Stimulated activated CD4-positive, alpha-beta T cell treated with anti-CD3 and anti-CD28 coated beads, Interleukin-2, amount 100 ng/mL, for 24 hours (primary cell): ENCODE measurements at places on chromosomes 5 and 9.

- no peak for DNase-seq
These were observed 59.5 kb upstream of the PCSK1 start for GRCh38 chr5:96492459-96493047.

GRCh38 chr5:146607659-146608332 lies 91.8 kb upstream of the GPR151 start:
- DNase-seq = no peak

DNA sequence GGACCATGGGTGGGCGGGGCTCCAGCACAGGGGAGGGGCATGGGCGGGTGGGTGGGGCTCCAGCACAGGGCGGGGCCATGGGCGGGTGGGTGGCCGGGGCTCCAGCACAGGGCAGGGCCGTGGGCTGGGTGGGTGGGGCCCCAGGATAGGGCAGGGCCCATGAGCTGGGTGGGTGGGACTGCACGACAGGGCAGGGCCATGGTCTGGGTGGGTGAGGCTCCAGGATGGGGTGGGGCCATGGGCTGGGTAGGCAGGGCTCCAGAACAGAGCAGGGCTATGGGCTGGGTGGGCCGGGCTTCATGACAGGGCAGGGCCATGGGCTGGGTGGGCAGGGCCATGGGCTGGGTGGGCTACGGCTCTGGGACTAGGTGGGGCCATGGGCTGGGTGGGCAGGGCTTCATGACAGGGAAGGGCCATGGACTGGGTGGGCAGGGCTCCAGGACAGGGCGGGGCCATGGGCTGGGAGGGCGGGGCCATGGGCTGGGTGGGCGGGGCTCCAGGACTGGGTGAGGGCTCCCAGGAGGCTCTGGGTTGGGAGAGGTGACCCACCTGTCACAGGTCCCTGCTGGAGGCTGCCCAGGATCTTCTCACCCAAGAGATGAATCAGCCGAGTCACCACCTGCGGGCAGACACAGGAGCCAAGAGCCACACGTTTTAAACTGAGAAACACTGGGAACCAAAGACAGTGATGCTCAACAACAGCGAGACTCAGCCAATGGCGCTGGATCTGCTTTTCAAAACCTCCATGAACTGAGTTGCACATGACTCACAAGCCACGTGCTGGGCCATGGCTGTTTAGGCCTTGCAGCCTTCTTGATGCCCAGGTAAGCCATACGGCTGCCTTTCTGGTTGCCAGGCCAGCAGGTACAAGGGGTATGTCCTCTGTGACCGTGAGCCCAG lies 33.6 kb upstream of the NSMF start:
- peak; percentile 28 for DNase-seq

- no peak for DNase-seq
These were observed 4.6 kb upstream of the UGCG start for GRCh38 chr9:111891910-111892499.

- DNase-seq = no peak
These were observed 129.3 kb upstream of the STC2 start for GRCh38 chr5:173457482-173457881.

- no peak for DNase-seq
These were observed 33.2 kb upstream of the NOTCH1 start for GRCh38 chr9:136578915-136579649.
